Activated effector memory CD4-positive, alpha-beta T cell treated with anti-CD3 and anti-CD28 coated beads, Interleukin-2, amount 50 U/mL, for 16 hours (primary cell): ENCODE measurements at places on chromosomes 5 and 9.

GRCh38 chr5:52956915-52957747 is 32.0 kb upstream of the ITGA2 start:
- DNase-seq, result no peak

DNA sequence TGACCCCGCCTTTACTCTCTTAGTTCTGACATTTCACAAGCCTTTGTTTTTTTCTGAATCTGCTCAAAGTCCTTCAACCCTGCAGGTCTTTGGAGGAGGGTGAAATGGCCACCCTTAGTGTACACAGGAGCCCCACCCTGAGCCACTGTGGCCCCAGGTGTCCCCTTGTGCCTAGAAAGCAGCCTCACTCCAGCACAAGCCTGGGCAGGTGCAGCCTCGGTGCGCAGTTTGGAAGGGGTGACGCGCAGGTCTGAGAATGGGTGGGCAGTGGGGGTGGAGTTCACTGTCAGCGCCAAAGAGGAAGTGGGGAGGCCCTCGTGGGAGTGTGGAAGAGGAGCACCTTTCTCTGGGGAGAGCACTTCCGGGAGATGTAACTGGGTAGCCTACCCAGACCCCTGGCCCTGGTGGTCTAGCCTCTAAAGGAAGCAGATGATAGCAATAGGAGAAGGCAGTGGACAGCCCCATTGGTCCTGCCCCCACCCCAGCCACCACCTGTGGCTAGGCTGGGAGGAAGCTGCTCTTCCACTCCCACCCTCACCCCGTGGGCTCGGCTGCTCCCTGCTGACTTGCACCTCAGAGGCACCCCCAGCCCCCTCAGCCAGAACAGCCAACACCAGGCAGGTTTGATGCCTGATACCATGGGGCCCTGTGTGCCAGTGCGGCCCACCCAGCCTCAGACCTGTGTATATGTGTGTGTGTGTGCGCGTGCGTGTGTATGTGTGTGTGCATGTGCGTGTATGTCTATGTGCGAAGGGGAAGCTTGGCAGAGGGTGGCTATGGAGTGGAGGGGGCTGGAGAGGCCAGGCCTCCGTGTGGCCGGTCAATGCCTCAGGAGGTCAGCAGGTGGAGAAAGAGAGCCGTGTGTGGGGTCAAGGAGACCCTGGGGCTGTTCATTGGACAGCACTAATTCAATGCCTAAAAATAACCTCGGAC is 16.8 kb upstream of the DAB2IP start:
- DNase-seq, result no peak

GRCh38 chr5:130692770-130693169 is 472.3 kb downstream of the HINT1 start:
- DNase-seq, result no peak

DNA sequence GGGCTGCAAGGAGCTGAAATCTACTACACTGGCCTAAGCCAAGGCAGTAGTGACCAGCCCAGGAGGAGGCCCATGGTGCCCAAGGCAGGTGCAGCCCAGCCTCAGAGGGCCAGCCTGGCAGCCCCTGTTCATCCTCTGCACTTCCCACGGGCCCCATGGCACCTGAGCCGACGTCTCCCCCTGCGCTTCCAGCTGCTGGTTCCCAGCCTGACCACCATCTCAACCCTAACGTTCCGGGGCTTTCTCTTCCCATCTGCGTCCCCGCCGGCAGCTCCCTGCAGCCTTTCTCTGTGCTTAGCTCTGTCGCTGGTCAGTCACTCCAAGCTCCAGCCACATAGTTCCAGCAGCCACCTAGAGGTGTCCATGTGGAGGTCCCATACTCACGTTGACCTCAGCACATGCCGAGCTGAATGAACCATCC is 105.5 kb upstream of the LMX1B start:
- DNase-seq, result peak; percentile 55

- DNase-seq, result no peak
Observed at GRCh38 chr5:38806775-38807258, 39.0 kb upstream of the OSMR start.

DNA sequence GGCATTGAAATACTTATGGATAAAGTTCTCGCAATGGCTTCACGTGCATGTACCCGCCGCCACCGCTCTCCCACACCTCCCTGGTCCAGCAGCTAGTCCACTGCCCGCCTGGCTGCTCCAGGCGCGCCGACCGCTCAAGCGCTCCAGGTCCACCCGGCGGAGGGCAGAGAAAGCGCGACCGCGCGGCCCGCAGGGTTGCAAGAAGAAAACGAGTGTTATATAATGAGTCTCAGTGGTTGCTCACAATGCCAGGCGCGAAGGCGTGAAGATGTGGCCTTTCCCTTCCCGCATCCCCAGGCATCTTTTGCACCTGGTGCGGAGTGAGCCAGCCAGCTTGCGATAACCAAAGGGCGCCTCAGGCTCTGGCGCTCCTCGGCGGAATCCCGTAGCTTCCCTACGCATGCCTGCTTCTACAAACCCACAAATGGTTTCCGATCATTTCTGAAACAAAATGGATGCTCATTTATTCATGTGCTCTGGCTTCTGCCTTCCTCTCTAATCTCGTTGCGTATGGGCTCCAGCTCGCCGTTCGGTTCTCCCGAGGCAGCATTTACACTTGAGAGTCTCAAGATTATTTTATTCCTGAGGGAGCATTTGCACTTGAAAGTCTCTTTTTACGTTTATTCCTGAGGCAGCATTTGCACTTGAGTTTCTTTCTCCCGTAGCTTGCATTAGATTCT is 25.7 kb downstream of the CDKN2A start:
- DNase-seq, result no peak

- no peak for DNase-seq
Observed at GRCh38 chr5:66888613-66889012, 292.4 kb downstream of the MAST4 start.
